CD4-positive, alpha-beta T cell treated with Interleukin-17A for 4 hours (primary cell): ENCODE measurements at places on chromosomes 7 and 10.

DNA sequence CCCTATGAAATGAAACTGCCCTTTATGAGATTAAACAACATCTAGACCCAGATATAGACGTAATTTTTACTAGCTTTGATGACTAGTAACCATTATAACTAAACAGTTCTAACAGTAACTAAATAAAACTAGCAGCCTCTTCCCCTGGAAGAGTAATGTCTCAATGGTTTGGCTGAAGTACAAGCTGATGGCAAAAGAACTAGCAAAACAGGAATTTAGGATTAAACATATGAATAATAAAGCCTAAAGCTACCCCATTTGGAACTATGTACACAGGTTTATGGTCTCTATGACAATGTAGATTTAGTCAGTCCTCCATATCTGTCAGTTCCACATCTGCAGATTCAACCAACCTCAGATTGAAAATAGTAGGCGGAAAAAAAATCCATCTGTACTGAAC is 6.4 kb downstream of the DPY19L1 start:
- DNase-seq: no peak

DNA sequence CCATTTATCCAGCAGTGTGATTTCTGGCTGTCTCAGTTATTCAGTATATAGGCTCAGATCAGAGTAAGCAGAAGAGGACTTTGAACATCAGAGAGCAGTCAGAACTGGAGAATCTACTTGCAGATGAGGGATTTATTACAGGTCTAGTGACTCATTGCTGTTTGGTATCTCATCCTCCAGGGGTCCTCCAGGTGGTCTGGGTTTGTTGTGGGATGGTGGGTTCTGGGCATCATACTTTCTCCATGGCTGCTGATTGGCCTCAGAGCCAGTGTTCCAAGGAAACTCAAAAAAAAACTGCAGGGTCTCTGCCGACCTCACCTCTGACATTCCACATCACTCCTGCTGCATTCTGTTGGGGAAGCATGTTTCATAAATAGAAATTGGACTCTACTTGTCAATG is 214.8 kb downstream of the CNTNAP2 start:
- no peak for DNase-seq

GRCh38 chr7:22864301-22864700 is 41.7 kb upstream of the TOMM7 start:
- DNase-seq: no peak

DNA sequence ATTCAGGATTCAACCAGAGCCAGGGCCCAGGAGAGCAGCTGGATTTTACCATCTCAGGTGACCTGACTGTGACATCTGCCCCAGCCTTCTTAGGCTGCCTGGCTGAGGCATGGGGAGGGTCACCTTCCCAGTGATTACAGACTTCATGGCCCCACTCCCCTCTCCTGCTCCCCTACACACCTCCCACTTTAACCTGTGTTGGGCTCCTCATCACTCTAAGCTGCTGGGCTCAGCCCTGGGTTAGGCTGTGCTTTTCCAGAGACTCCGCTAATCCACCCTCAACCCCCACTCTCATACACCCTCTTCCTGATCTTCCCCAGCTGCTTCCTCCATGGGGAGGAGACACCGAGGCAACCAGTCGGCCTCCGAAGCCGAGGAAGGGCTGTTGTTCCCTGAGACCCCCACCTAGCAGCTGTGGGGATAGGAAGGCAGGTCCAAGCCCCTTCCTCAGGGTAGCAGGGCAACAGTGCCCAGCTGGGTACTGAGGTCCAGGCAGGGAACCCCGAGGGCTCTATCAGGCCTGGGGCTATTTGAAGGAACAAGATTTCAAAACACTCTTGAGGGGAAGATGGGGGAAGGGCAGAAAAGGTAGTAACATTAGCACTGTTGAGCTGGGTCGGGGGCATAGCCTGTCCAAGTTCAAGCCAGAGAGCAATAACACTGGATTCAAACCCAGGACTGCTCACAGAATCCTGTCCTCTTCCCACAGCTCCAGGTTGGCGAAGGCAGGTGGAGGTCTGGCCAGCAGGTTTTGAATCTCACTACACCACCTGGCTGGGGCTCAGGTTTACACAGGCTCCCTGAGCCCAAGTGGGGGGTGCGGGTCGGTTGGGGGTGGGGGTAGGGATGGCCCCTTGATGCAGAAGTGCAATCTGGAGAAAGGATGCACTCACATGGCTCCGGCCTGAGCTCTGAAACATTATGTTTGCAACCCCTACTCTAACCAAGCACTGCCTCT is 1.8 kb downstream of the IMPDH1 start:
- no peak for DNase-seq

DNA sequence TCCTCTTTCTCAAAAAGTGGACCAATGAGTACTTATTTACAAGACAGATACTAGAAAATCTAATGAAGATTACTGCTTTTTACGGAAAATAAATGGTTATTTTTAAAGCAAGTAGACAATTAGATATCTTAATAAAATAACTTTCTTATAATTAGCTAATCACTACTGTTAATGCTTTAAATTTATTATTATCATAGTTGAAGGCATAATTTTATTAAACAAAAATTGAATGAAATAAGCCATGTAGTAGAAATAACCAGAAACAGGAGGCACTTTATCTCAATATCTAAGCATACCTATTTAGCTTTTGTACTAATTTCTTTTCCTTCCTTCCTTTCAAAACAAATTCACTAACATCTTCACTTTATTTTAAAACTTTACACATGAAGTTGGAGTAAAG is 134.9 kb downstream of the CHCHD3 start:
- no peak for DNase-seq

- DNase-seq: no peak
These were observed 24.4 kb upstream of the AKR1B1 start for GRCh38 chr7:134483296-134483695.

DNA sequence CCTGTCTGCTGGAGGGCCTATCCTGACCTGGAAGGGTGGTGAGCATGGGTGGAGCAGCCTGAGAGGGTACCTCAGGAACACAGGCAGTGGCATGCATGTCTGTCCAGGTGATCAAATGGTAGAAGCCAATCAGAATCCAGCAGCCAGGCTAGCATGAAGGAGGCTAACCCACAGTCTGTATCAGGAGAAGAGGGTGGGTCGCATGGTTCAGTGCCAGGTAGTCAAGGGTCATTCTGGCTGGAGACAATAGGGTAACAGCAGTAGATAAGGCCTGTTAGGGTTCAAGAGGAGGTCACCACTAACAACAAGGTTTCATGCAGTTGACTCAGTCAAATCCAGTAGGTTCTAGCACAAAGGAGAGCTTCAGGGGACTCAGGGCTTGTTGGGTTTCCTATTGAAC is 10.4 kb downstream of the ALDH18A1 start:
- DNase-seq: no peak

GRCh38 chr10:17790651-17791050 is 18.5 kb upstream of the MRC1 start:
- DNase-seq: no peak

DNA sequence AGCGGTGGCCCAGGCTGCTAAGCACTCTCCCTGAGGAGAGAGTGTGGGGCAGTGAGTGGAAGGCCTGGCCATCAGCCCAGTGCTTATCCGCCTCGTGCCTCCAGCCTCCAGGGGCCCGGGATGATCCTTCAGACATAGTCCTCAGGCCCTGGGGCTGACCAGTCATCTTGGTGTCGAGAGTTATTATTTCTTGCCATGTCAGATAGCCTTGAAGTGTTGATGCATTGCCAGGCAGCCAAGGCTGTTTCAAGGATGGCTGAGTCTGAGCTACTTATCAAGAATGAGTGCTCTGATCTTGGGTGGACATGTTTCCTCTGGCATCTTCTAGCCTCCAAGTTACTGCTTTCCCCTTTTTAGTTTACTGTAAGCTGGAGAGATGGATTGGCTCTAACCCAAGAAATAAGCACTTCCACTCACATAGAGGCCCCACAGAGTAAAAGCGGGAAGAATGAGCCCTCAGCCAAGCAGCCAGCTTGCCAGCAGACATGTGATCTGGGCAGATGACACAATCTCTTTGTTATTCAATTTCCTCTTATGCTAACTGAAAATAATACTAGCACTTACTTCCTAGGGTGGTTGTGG is 136.5 kb upstream of the NAMPT start:
- no peak for DNase-seq

DNA sequence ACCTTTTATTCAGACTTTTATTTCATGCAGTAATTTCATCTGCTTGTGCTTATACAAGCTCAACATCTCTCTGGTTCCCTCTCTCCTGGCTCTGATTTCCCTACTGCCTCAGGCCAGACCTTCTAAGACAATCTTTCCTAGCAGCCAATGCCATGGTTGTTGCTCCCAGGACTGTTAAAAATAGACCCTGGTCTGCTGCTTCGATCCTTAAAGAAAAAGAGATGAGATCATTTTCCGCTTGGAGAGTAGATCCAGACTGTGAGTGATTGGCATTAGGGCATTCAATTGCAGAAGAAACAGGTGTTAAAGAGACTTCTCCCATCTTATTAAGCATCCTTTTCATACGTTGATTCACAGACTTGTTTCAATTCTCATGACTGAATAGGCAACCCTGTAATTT is 68.4 kb upstream of the ITGB1 start:
- DNase-seq: no peak

DNA sequence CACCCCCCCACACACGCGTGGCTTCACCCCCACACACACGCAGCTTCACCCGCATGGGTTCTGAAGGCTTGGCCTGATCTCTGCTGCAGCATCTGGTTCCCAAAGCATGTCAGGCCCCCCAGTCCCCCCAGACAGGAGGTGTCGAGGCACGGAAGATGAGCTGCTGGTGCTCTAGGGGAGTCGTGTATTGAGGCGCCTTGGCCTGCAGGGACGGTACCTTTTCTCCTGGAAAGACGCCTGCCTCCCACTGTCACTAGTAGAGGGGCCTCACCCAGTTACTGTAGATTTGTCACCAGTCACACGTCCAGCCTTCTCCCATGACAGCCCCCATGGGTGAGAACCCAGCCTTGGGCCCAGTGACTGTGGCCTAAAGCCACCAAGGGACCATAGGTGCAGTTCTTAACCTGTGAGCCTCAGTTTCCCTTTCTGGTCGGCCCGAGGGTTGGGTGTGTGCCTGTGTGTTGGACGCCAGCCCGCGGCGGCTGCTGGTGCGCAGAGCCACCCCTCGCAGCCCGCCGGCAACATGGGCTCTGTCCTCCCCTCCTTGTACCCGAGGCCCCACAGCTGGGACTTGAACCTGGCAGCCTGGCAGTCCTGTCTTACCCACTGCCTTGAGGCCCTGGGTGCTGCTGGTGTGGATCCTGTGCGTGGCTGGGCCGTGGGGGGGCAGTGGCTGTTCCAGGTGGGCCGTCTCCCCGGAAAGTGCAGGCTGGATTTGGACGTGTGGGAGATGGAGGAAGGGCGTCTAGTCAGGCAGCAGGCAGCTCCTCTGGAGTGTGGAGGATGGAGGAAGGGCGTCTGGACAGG is 81.7 kb downstream of the NKX6-2 start:
- DNase-seq: no peak

GRCh38 chr10:51747216-51747615 is 47.8 kb upstream of the CSTF2T start:
- DNase-seq: no peak
